CD4-positive, alpha-beta T cell (primary cell): ENCODE measurements at places on chromosomes 16 and 17.

GRCh38 chr16:27080895-27081294, 14.2 kb downstream of the C16orf82 start:
- DNase-seq = no peak

DNA sequence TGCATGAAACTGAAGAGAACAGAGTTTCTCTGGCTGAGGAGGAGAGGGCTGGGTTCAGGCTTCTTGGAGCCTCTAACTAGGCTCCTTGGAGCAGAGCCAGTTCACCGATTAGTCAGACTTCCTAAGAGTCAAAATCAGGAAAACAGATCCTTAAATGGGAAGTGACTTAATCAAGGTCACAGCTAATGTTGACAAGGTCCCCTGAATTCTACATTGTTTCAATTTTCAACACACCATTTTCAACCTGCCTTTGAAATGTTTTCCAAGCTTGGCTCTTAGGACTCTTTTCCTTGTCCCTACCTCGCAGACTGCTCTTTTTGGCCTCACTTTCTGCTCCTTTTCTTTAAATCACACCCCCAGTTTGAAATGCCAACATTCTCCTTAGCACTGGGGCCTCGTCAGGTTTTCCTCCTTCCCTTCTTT, 16.3 kb downstream of the MYL4 start:
- DNase-seq = no peak

DNA sequence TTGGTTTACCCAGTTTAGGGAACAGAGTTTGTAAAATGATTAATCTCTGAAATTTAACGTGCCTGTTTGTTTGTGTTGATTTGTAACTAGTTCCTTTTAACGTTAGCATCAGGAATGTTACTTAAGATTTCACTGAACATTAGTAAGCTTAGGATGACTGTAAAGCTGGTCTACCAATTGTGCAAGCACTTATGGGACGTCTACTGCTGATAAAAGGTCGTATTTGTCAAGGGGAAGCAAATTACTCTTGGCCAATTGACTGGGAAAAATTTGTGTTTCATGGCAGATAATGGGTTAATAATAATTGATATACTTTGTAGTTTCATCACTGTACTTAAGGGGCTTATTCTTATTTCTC, 11.8 kb downstream of the METTL9 start:
- no peak for DNase-seq

DNA sequence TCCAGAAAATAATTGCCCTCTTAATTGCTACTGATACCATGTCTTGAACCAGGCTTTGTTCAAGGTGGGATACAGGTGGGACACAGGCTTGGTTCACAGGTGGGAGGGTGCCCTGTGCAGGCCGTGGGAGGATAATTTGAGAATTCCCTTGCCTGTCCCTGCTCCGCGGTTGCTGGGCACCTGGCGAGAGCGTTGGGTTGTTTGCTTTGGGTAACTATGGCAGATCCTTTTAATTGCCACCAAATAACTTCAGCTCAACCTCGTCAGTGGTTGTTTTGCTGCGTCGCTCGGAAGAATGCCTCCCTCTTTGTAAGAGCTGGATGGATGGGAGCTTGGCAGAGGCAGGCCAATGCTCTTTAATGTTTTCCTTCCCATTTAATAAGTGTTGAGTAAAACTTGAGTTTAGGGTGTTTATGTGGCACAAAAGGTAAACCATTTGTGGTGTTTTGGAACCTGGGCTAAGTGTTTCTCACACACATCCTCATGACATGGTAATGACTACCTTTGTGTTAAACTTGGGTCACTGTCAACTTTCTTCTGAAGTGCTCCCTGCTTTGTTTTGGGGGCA, 202.5 kb downstream of the MSI2 start:
- DNase-seq = no peak

DNA sequence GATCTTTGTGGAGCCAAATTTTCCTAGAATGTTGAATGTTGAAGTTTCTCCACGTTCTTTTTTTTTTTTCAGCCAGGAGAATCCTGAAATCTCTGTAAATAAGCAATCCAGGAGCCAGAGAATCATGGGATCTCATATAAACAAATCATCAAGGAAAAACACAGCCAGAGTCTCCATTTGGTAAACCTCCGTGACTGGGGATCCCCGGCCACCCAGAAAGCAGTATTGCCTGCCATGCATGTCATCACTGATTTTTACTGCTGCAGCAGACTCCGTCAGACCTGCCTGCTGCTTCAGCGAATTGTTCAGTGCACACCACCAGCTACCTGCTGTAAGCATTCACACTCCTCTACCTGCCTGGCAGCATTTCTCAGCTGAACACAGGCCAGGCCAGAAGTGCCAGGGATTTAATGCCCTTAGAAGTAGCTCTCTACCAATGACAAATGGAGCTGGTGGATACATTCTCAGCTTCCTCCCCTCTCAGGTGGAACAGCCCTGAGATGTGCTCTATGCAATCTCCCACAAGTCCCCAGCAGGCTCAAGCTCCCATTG, 158.6 kb downstream of the CYLD start:
- DNase-seq = no peak

DNA sequence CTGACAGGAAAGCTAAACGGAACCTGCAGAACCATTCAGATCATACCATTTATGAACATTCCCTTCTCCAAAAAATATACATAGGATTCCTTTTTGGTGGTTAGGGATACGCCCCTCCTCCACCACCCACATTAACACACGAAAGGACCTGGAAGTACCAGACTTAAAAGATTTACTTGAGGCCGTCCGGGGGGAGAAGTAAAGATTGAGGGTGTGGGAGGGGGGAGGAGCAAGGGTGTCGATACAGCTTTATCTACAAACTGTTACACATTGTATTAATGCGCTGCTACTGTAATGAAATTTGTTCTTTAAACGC, 537 bp downstream of the PALB2 start:
- DNase-seq = no peak

DNA sequence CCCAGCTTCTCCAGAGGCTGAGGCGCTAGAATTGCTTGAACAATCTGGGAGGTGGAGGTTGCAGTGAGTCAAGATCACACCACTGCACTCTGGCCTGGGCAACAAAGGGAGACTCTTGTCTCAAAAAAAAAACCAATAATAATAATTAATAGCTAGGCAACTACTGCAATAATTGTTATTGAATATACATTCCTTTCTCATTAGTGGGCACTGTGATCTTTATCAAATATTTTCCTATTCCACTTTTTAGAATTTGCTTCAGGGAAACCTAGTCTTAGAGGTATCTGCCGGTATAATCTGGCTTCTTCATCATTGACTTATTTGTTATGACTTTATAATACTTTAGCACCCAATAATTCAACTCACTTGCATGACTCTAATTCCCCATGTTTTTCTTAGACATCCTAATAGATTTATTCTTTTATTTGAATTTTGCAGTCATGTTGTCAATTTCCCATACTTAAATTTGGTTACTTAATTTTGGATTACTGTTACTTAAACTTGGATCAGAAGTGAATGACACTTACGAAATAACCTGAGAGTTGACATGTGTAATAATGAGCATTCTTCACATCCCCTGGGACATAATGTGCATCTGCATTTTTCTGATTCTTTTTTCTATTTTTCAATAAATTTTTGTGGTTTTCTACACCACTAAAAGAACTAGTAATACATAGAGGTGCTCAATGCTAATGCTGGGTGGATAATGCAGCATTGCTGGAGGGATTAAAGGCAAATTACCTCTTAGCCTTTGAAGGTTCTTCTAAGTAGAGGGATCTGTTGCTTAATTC, 25.0 kb upstream of the KCNJ16 start:
- no peak for DNase-seq

GRCh38 chr17:42251115-42251514, 25.1 kb downstream of the STAT5B start:
- no peak for DNase-seq

- DNase-seq = no peak
Observed at GRCh38 chr16:89287777-89288576, 70.5 kb downstream of the ZNF778 start.

GRCh38 chr17:62084585-62084984, 19.5 kb upstream of the MED13 start:
- DNase-seq = no peak

DNA sequence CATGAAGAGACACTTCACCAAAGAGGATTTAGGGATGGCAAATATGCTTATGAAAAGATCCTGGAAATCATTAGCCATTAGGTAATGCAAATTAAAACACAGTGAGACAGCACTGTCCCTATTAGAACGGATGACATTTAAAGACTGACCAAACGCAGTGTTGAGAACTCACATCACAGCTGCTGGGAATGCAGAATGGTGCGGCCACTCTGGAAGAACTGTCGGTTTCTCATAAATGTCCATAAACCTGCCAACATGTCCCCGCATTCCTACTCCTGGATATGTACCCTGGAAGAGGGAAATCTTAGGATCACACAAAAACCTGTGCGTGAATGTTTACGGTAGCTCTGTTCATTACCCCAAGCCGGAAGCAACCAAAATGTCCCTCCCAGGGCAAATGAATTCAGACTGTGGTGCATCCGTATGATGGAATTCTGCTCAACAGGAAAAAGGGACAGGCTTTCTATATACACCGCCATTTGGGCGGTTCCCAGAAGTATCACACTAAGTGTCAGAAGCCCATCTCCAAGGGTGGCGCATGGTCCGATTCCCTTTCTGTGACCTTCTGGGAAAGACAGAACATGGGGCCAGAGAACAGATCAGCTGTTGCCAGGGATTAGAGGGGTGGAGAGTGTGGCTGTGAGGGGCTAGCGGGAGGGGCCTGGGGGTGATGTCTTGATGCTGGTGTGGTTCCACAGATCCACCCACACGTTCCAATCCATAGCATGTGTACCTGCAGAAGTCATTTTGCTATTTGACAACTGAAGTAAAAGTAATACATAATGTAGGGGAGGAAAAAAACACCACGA, 197.2 kb upstream of the CHMP6 start:
- no peak for DNase-seq

GRCh38 chr17:68054296-68054900, 18.9 kb downstream of the KPNA2 start:
- DNase-seq = no peak
